LNCaP clone FGC (cell line): ENCODE measurements at places on chromosomes 6 and 20.

DNA sequence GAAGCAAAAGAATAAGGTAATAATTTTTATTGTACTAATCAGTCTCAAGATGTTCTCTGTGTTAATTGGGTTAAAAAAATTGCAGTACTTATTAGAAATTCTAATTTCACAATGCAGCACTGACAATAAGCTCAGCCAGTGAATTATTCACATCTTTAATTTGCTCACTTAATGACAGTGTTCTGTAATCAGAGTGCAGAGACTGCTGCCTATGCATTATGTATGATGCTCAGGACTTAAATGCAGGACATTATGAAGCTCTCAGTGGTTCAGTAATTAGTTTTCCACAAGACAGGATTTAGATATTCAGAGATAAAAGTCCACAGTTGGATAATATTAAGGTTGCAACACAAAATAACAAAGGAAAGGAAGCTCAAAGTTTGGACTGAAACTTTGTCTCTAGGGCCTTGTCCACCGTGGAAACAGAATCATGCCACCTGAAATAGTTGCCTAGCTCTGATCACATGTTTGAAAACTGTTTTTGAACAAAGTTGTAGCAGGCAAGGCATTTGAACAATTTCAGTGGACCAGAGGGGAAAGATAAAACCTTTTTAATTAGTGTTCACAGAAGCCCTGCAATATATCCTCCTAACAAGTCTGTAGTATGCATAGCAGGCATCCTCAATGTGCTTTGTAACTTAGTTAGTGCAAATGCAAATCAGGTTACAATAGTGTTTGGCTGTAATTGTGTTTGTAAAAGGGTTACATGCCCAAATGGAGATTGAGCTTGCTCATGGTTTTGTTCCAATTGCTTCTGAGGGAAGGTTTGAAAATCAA is 23.7 kb upstream of the MMS22L start:
- no peak for DNase-seq

DNA sequence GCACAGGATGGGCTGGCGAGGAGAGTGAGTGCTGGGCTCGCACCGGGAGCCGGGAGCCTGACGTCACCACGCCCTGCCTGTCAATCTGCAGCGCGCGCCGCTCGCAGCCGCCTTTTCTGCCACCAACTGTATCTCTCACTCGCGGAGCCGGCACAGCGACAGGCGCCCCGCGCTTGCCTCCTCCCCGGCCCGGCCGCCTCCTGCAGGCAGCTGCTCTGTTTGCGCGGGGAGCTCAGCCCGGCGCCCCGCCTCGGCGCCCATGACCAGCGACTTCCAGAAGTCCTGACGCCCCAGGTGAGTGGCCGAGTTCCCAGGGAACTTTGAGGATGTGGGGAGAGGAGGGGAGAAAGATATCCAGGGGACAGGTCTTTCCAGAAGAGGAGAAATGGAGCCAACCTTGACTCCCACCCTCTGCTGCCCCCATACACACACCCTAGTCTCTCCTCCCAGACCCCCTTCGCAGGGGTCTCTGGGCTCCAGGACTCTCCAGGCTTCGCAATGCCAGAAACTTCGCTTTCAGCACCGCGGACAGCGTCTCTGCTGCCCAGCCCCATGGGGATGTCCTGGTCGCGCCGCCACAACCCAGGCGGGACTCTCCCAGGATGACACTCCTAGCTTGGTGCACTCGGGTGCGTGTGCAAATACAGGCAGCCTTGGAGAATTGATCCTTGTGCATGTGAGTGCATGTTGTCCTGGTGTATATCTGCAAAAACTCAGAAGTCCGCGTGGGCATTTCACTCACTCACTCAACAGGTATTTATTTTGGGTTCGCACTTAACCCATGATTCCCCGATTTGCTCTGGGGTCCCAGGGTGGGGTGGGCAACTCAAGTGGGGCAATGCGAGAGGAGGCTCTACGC is at the start of gene GPR6:
Gene GPR6, plus strand, starts transcription at position 138 of the 859 bp plus-strand sequence. CDS start 802 bp downstream, outside the sequence.
- DNase-seq = peak; percentile 8

DNA sequence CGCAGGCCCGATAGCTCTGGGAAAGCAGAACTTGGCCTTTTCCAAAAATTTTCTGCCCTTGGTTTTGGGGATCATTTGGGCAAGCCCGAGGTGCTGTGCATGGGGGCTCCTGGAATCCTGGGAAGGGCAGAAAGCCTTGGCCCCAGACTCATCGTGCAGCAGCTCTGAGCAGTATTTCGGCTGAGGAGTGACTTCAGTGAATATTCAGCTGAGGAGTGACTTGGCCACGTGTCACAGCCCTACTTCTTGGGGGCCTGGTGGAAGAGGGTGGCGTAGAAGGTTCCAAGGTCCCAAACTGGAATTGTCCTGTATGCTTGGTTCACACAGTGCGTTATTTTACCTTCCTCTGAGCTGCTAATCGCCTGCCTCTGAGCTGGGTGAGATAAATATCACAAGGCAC is 1.1 kb upstream of the BMP2 start:
- no peak for DNase-seq

- DNase-seq = no peak
Measured at GRCh38 chr6:1786455-1787453, 177.0 kb downstream of the FOXC1 start.

GRCh38 chr6:136284909-136285308 is 4.7 kb downstream of the BCLAF1 start:
- DNase-seq = no peak

DNA sequence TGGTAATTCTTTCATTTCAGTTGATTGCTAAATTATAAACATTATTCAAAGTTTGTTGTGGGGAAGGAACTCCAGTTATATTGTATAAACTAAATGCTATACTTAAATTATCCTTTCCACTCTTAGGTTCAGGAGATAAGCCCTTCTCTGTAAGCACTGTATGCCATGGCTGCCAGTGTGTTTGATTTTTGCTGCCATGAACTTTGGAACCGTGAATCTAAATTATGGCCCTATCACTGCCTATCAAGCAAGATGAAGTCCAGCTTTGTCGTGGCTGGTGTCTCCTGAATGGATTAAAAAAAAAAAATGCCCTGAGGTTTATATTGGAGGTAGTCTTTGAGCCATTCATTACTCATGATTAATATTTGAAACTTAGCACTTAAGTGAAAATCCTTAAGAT is 44.7 kb downstream of the CDC5L start:
- no peak for DNase-seq
